Stimulated activated CD4-positive, alpha-beta T cell treated with anti-CD3 and anti-CD28 coated beads, Interleukin-2, amount 100 ng/mL, for 24 hours (primary cell): ENCODE measurements at places on chromosomes 7 and 10.
A peak's percentile ranks its signal among the peaks of the same experiment; 100 is the strongest.

DNA sequence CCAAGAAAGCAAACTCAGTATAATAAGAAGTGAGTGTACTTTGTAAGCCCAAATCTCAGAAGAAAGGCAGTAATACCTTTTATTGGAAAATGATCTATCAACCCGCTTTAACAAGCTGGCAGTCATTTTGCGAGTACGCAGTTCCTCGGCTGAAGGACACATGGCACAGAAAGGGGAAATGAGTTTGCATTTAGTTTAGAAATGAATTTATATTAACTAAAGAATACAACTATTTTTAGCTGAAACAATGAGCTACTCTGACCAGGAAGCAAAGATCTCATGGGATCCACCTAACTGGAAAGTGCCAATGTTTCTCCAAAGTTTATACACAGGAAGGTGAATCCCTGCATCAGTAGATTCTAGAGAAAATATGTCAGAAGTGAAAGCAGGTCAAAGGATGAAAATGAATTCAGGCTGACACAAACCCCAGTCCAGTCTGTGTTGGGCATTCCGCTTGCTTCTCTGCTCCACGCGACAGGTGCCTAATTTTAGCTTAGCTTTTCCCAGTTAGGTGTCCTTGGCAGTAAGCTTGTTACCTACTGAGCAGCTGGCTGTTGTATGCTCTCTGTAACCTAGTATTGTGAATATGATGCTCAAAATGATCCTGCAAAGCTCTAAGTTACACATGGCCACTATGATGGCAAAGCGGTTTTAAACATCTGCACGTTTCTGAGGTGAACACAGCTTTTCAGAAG is 112.8 kb downstream of the LARP4B start:
- DNase-seq, result no peak

GRCh38 chr10:48517482-48517881 is 87.4 kb downstream of the ARHGAP22 start:
- no peak for DNase-seq

DNA sequence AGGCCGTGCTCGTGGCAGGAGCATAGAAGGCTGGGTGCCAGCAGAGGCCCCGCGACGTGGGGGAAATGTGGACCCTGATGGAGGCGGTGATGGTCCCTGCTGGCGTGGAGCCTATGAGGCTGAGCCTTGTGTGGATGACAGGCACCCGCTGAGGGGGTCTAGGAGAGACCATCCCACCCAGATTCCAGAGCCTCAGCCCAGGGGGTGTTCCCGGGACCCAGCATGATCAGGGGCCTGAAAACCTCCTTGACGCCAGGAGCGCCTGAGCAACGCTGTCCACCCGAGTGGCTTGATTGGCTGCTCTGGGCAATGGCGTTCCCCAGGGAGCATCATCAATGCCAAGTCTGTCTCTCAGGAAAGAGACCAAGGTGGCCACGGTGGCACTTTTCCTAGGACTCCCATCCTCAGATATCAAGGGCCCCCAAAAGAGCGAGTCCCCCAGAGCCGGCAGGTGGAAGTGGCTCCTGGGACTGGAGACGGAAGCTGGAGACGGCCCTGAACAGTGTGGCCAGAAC is 61.1 kb downstream of the PWWP2B start:
- no peak for DNase-seq

DNA sequence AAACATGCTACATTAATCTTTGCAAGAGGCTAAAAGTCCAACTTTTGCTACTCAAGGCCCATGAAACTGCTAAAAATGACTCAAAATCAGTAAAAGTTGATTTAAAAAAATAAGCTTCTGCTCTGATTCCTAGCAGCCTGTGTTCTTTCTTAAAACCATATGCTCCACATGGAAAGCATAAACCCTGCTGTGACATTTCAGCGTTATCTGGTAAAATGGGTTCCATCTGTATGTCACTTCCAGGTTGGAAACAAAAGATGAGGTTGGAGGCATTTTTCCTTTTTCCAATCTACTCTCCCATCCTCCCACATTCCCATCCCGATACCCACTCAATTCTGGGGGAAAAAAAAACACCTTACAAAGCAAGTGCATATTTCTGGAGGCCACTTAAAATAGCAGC is 439.5 kb downstream of the NEBL start:
- no peak for DNase-seq

DNA sequence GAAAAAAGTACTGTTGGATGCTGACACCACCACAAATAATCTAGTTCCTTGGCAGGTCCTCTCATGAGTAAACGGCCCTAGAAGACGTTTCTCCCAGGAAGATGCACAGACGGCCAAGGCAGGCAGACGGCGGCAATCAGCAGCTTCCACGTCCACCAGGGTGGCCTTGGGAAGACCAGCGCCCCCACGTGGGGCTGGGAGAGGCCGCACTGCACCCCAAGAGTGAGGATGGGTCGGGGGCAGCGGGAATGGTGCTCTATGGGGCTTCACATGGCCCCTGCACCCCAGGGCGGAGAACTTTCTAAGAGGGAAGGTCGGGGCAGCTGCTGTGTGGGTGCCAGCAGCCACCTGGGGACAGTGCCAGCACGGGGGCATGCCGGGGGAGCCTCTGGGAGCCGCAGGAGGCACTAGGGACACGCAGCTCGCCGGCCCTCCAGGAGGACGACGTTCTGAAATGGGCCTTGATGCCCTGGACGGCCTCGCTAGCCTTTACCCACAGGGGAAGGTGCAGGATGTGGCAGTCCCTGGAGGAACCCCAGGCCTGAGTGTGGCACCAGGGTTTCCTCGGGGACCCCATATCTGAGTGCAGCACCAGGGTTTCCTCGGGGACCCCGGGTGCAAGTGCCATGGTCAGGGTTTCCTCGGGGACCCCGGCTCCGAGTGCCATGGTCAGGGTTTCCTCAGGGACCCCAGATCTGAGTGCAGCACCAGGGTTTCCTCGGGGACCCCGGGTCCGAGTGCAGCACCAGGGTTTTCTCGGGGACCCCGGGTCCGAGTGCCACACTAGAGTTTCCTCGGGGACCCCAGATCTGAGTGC is 539.9 kb downstream of the DNAJB6 start:
- DNase-seq, result no peak

DNA sequence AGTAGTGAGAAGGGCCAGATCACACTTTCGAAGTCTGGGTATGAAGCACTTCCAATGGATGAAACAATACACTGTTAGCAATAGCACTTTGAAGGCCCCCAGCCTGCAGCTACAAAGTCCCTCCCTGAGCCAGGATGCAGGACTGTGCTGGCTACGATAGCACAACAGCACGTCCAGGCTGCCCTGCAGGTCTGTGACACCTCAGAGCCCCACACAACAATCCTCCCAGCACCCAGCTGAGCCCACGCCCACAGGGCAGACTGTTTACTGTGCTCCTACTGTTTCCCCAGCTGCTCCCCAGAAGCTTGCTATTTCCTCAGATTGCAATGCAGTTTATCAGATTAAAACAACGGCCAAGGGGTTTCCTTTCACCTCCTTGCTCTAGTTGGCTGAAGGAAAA is 71.4 kb downstream of the HTR5A start:
- no peak for DNase-seq

GRCh38 chr7:925601-926000 is 28.9 kb downstream of the ADAP1 start:
- no peak for DNase-seq

- DNase-seq, result no peak
Measured at GRCh38 chr7:22582863-22583622, 83.1 kb upstream of the STEAP1B start.

DNA sequence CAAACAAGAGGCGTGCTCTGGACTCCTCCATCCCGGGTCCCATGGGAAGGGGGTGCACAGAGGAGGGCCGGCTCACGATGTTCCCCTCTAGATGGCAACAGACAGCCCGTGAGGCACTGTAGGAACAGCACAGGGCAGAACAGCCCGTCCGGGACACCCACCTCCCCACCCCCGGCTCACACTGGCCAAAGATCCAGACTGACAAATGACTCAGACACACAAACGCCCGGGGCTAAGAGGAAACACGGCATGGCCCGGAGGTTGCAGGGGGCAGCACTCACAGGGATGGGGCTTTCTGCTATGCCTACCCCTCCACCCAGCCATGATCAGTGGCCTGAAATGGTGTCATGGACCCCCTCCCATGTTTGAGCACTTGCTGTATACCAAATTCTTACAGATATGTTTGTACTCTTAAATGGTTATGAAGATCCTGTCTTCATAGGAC is 4.9 kb upstream of the ELN start:
- DNase-seq, result no peak

DNA sequence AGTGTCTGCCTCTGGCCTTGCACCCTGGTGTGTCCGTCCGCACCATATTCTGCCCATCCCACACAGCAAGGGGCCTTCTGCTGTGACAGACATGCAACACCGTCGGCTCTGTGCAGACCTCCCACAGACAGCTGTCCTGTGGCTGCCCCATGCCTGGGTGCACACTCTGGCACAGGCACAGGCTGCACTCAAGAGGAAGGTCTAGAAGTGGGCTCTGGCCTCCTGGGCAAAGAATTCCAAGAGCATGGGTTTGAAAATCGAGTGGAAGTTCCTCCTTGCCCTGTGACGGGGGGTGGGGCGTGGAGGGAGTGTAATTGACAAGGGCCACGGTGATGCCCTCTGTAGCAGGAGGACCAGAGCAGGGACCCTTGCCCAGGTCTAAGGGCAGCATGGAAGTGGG is 4.3 kb upstream of the LOXL4 start:
- DNase-seq, result no peak

DNA sequence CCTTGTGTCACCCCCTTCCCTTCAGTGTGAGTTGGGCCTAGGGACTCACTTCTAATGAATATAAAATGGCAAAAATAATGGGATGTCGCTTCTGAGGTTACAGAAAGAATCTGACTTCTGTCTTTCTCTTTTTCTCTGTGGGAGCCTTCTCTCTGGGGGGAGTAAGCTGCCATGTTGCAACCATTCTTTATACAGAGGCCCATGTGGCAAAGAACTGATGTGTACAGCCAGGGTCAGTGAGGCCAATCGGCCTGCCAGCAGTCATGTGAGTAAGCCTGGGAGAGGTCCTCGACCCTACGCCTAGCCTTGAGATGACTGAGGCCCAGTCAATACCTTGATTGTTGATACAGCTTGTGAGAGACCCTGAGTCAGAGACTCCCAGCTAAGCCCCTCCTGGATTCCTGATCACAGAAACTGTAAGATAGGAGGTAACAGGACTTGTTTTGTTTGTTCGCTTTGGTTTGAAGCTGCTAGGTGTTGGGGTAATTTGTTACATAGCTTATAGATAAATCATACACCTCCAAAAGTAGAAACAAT is 1.7 kb downstream of the TCAF1 start:
- no peak for DNase-seq

GRCh38 chr10:77835669-77836086 is 90.9 kb downstream of the DLG5 start:
- no peak for DNase-seq

- DNase-seq, result no peak
Measured at GRCh38 chr7:102389810-102390209, 6.4 kb upstream of the PRKRIP1 start.

- DNase-seq, result no peak
Measured at GRCh38 chr10:90407131-90407530, 450.7 kb downstream of the HTR7 start.

GRCh38 chr10:86402283-86402941 is 35.8 kb upstream of the GRID1 start:
- DNase-seq, result no peak

DNA sequence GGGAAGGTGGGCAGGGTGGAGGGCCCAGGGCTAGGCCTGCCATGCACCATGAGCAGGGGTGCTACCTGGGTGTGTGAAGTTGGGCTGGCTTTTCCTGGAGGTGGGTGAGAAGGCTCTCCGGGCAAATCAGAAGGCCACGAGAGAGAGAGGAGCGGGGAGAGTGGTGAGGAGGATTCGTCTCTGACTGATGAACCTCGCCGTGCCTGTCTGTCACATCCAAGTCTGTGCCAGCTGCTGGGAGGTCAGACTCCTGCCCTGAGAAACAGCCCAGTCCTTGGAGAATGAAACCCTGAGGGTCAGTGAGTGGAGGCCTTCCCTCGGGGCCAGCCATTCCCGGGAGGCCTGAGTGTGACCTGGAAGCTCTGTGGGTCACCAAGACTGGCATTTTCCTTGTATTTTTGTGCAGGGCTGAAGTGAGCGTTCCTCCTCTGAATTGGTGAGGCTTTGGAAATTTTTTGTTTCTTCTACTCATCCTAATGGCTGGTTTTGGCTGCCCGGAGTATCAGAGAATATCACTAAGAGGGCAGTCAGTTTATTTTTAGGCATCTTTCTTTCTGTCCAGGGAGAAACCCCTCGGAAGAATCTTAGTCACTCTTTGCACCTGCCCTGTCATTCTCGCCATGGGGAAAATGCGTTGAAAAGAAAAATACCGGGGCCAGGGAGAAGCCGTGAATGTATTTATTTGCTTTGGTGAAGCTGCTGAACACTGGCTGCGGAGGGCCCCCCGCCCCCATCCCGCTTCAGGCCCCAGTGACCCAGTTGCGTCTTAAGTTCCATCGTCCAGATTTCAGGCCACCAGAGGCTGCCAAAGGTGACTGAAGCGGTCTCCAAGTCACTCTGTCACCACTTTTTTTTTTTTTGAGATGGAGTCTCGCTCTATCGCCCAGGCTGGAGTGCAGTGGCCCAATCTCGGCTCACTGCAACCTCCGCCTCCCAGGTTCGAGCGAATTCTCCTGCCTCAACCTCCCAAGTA is 6.5 kb upstream of the AP5Z1 start:
- DNase-seq, result no peak

- DNase-seq, result peak; percentile 75
Measured at GRCh38 chr7:50197549-50197948, 104.5 kb upstream of the ZPBP start.

DNA sequence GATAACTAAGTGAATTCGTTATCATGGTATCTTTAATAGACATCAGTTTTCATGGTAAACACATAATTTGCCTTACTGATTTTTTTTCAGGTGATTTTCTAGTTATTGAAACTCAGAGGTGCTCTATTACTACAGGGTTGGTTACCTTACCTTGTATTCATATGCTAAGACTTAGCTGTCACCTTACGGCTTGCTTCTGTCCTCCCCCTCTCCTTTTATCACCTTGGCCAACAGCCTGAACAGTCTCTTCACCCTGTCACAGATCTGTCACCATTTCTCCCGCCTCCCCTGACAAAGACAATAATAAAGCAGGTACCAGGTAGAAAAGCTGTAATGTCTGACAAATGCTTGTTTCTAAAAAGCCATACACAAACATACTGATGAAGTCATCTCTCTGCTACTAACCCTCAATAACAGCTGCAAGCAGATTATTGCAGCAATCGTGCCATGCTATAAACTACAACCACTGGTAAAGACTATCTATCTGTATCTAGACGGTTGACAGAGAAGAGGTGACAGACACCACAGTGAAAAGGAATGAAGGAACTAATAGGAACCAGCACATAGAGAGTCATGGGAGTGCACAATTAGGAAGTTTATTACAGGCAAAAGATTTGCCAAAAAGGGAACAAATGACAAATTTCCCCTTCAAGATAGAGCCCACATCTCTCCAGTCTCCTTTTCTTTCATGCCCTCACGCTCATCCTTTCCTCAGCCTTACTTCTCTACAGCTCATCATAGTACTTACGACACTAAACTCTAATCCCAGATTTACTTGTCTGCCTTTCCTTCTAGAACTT is 57.2 kb downstream of the ARHGAP12 start:
- DNase-seq, result no peak

- DNase-seq, result no peak
Measured at GRCh38 chr7:155884225-155885166, 72.2 kb upstream of the SHH start.
